ENCODE measurements at places on chromosomes 6 and 20.

- no peak for DNase-seq
Observed at GRCh38 chr6:30826961-30827342, 57.4 kb upstream of the DDR1 start.

DNA sequence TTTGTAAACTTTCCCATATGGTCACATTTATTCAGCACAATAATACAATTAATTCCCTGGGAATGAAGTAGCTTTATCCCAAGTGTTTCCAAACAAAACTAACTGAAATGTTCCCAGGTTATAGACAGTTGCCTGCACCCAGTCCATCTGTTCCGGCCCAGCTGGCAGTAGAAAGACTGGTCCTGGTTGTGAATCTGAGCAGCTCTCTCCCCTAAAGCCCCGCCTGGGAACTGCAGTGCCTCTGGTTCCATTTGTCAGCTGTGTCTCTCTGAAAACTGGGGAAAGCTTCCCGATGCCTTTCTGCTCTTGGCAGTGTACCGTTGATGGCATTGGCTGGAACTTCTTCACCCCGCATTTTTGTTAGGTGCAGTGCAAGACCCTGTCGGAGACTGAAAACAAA lies 8.7 kb downstream of the MTHFD1L start:
- DNase-seq, result no peak

DNA sequence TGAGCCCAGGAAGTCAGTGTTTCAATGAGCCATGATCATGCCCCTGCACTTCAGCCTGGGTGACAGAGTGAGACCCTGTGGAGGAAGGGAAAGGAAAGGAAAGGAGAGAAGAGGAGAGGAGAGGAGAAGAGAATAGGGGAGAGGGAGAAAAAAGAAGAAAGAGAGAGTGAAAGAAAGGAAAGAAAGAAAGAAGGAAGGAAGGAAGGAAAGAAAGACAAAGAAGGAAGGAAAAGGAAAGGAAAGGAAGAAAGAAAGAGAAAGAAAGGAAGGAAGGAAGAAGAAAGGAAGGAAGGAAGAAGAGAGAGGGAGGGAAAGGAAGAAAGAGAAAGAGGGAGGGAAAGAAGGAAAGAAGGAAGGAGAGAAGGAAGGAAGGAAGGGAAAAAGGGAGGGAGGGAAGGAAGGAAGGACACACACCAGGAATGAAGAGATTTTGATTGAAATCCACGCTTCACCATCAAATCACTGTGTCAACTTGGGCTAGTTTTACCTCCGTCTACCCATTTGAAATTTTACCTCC lies 14.3 kb downstream of the WFDC8 start:
- DNase-seq, result no peak

DNA sequence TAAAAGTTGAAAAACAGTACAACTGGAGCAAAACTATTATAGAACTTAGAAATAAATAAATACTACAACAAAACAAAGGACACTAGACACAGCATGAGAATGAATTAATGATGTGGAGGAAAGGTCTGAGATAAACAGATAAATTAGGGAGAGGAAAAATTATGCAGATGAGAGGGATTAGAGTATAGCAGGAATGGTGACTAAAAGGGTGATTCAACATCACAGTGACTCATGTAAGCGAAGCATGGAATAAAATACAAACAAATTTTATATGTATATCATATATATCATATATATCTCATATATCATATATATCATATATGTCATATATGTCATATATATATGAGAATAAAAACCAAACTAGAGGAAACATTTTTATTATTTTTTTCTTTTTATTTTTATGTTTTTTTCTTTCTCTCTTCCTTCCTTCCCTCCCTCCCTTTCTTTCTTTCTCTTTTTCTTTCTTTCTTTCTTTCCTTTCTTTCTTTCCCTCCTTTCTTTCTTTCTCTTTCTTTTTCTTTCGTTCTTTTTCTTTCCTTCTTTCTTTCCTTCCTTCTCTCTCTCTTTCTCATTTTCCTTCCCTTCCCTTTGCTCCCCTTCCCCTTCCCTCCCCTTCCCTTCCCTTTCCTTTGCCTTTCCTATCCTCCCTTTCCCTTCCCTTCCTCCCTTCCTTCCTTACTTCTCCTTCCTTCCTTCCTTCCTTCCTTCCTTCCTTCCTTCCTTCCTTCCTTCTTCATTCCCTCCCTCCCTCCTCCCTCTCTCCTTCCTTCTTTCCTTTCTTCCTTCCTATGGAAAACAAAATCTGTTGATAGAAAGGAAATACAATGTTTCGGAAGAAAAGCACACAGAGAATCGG lies 1014.6 kb downstream of the GRIK2 start:
- no peak for DNase-seq

GRCh38 chr6:38632490-38632889 lies 7.2 kb downstream of the BTBD9 start:
- DNase-seq, result no peak

DNA sequence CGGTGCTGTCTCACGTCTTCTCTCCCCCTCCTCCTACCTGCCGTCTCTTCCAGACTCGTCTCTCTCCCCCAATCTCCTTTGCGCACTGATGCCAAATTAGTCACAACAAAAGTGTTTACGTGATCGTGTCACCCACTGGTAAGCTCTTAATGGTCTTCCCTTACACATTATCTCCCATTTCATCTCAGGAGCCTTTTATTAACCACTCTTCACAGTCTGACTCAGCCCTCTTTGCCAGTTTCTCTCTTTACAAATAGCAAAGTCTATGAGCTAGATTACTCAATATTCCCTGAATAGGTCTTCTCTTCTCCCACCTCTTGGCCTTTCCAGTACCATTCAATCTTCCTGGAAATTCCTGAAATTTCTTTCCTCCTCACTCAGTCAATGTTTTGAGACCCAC lies 247.0 kb downstream of the ESR1 start:
- DNase-seq, result no peak

DNA sequence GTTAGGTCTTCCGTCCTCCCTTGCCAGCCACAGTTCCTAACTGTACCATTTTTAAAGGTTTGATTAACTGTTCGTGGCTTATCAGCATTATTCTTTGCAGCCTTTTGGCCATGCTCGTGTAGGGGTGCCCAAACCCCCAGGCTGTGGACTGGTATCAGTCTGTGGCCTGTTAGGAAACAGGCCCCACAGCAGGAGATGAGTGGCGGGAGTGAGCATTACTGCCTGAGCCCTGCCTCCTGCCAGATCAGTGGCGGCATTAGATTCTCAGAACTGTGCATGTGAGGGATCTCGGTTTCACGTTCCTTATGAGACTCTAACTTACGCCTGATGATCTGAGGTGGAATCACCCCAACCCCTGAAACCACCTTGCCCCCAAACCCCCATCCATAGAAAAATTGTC lies 79.3 kb downstream of the TBC1D7 start:
- DNase-seq, result no peak

Data from stimulated activated CD4-positive, alpha-beta T cell treated with anti-CD3 and anti-CD28 coated beads, Interleukin-15, amount 100 ng/mL, for 1 hour (primary cell).